ENCODE measurements at places on chromosomes 11 and 22.
A peak's percentile ranks its signal among the peaks of the same experiment; 100 is the strongest.

GRCh38 chr11:127106938-127107337 lies 106.4 kb upstream of the KIRREL3 start:
- no peak for DNase-seq

DNA sequence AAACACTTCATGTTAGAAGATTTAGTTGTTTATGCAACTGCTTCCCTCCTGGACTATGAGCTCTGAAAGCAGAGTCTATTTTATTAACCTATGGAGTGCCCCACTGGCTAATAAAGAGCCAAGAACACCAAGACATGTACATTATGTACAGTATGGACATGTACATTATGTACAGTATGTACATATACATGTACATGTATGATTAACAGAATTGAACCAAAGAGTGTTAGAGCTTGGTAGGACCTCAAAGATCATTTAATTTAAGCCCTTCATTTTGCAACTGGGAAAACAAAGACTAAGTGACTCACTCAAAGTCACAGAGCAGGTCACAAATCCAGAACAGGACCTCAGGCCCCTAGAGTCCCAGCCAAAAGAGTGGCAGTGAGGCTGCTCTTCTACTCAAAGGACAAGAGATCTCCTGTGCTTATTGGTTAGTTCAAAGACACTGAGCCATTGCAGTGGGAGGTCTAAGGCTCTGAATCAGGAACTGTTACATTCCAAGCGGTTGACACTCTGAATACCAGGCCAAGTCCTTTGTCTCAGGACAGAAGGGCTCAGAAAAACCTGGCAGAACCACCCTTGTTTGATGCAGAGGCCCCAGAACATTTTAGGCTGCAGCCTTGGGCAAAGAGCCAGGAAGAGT lies 103.8 kb downstream of the FAM168A start:
- peak; percentile 69 for DNase-seq

DNA sequence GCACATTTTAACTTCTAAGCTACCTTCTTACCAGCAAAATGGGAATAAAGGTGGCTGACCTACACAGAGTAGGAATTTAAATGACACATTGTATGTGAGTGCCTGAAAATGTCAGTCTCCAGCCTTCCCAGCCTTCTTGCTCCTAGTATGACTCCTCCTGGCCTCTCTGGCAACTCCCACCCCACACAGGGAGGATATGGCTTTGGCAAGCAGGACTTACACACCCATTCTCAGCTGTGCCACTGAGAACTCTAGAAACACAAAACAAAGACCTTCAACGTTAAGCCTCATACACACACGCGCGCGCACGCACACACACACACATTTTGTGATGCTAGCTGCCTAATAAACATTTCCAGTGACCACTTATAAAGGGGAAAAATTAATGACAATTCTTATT lies 65.8 kb downstream of the PACSIN2 start:
- peak; percentile 88 for DNase-seq

DNA sequence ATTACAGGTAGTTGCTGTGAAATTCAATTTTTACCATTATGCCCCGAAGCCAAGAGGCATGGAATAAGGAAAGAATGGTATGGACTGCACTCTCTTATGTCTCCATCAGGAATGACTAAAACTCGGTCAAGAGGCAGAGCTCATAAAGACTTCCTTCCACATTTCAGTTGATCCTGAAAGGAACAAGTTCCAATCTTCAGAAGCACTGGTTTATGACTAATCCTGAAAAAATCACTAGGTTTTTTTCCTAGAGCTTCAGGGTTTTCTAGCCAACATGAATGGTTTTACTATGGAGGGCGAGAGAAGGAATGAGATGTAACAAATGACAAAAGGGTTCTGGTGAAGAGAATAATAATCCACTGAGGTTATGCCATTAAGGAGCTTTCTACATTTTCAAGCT lies 832.2 kb downstream of the NTM start:
- no peak for DNase-seq

- DNase-seq, result no peak
Measured at GRCh38 chr11:132636523-132636922, 895.8 kb downstream of the OPCML start.

DNA sequence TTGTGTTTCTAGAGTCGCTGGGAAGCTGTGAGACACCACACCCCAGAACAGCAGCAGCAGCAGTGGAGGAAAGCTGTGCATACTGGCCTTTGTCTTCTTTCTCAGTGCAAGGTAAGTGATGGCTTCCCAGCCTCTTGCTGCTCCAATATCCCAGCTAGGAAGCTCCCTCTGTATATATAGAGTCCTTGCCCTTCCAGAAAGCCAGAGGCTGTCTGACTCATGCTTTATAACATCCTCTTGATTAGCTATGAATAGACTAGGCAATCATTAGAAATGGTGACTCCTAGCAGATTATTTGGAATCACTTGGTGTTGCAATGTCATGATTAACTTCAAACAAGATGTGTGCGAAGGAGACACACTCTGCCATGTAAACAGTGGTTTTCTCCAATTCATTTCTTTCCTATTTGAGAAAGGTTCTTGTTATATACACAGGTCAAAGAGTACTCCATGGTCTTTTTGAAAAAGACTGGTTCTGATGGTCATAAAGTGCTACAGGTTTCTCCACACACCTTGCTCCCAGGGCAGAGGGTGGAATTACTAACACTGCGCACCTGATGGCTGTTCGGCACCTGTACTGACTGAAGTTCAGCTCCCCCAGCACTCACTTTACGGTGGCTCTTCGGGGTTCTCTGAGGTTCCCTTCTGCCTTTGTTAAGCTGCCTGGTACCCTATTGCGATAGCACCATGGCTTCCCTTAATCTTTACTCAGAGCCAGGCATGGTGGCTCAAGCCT lies at the start of gene MMP1:
Gene MMP1 (minus strand): TSS at position 149 of the 735 bp plus-strand sequence. CDS start 68 bp downstream, at position 81.
- peak; percentile 90 for DNase-seq
